Stimulated activated CD8-positive, alpha-beta memory T cell treated with anti-CD3 and anti-CD28 coated beads, Interleukin-7, amount 100 ng/mL, for 24 hours (primary cell): ENCODE measurements at places on chromosomes 7 and 10.

- no peak for DNase-seq
Measured at GRCh38 chr10:131767716-131768115, 133.1 kb upstream of the PPP2R2D start.

DNA sequence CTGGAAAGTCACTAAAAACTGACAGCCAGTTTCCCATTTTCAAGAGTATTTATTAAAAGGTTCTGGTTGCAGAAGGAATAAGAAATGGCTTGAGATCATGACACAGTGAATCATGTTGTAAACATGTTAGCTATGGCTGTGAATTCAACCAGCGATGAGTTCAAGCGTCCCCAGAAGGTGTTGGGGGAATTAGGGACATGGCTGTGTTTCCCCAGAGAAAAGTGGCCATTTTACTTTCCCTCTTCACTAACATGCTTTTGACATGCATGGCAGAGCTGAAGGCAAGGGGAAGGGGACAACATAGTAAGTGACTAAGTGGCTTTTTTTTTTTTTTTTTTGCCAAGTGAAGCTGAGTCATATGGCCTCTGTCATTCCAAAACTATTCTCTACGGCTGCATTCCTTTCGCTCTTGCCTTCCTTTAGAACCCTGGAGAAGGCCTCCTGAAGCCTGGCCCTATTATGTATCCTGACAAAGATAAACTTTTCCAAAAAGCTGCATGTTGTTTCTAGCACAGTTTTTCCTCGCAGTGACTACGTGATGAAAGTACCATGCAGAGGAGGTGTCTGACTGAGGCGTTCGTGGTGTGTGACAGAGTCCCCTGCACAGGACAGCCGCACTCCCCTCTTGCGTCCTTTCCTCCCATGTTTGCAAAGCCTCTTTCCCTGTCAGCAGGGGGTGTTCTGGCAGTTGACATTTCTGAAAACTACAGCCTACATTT is 46.9 kb downstream of the EGFR start:
- DNase-seq, result no peak

DNA sequence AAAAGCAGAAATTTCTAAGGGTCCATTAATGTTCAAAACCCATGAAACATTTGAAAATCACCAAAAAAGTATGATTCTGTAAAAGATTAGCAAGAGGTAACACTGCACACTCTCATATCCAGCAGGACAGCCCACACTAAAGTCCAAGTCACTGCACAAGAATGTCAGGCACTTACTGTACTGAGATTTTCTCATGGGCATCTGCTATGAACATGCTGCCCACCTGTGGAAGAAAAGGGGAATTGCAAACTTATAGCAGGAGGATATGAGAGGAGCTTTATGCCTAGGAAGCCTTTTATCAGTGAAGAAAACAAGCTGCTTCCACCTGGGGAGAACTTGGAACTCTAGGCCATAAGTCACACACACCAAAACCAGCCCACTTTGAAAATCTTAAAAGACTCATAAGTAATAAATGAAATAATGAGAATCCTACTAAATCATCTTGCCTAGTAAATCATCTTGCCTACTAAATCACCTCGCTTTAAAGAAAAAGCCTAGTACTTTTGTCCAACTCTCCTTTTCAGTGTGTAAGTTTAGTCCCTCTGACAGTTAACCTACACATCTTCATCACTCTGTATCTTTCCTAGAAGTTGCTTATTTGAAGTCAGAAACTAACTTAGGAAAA is 46.1 kb downstream of the ARMH3 start:
- DNase-seq, result no peak

GRCh38 chr7:158645842-158646241 is 58.2 kb upstream of the PTPRN2 start:
- no peak for DNase-seq

GRCh38 chr10:102511583-102512274 is 8.0 kb downstream of the SUFU start:
- no peak for DNase-seq

DNA sequence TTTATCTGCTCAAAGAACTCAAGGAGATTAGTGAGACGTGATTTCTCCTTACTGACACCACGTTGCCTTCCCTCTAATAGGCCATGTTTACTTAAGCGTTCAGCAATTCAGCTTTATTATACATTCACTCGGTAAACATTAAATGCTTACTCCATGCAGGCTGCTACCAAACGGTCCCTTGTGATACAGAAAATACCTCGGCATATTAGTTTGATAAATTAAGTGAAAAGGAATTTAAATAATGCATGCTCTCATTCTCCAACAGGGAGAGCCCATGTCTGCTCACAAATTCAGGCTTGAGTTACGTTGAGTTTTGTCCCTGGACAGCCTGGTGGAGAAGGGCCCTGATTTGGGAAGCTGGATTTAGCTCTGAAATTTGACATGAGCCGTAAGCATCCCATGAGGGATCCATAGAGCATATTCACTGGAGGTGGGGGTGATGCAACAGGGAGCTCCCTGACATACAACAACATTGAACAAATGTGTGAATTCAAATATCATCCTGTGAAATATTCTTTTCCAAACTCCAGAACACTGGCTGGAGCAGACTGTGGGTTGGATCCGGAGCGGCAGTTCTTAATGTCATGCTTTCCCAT is 86.3 kb downstream of the TBXAS1 start:
- no peak for DNase-seq

- no peak for DNase-seq
Measured at GRCh38 chr10:21289271-21289670, 236.2 kb downstream of the SKIDA1 start.

DNA sequence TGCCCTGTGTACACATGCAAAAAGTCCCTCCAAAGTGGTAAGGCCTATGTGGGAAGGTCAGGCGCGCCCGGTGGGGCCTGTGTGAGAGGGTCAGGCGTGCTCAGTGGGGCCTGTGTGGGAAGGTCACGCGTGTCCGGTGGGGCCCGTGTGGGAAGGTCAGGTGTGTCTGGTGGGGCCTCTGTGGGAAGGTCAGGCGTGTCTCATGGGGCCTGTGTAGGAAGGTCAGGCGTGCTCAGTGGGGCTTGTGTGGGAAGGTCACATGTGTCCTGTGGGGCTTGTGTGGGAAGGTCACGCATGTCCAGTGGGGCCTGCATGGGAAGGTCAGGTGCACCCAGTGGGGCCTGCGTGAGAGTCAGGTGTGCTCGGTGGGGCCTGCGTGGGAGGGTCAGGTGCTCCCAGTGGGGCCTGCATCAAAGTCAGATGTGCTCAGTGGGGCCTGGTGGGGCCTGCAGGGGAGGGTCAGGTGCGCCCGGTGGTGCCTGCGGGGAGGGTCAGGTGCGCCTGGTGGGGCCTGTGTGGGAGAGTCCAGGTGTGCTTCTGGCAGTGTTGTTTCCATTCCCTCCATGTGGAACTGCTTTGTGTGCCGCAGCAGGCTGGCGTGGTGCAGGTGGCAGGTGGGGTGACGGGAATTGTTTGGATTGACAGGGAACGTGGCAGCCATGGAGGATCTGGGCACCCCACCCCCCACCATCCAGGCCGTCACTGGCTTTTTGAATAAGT is 15.4 kb downstream of the LRRC27 start:
- no peak for DNase-seq

- DNase-seq, result no peak
Measured at GRCh38 chr7:45689011-45689796, 115.0 kb downstream of the ADCY1 start.

GRCh38 chr10:71921324-71922027 is 42.7 kb upstream of the CHST3 start:
- no peak for DNase-seq

DNA sequence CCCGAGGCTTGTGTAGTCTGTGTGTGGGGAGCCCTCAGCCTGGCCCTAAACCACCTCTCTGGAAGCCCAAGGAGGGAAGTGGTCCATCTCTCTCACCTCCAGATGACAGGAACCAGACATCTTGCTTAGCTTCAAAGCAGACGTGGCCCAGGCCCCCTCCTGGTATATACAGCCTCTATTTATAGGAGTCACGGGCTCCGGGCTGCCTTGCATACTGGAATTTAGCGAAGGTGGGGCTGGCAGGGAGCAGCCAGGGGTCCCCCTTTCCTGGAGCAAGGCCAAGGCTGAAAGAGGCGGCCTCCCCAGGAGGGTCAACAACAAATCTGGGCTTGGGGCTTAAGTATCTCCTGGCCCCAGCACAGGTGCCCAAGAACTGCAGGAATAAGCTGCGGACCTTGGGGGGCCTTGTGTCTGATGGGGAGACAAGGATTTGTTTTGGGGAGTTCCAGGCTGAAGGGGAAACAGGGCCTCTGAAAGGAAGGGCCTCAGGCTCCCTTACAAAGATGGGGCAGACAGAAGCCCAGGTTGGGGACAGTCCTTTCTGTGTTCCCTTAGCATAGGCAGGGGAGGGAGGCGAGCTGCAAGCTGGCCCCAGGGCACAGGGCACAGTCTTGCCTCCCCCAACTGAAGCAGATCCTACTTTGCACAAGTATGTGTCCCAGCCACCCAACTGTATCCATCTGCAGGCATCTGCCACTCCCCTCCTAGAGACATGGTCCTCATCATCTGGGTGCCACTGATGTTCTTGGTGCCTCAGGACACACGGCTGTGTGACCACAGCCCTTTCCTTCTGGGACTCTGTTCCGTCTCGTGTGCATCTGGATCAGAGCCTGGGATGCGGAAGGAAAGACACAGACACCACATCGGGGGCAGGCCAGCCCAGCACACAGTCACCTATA is 11.9 kb downstream of the ZCCHC24 start:
- DNase-seq, result no peak

GRCh38 chr7:130923930-130924329 is 189.9 kb upstream of the KLF14 start:
- no peak for DNase-seq

DNA sequence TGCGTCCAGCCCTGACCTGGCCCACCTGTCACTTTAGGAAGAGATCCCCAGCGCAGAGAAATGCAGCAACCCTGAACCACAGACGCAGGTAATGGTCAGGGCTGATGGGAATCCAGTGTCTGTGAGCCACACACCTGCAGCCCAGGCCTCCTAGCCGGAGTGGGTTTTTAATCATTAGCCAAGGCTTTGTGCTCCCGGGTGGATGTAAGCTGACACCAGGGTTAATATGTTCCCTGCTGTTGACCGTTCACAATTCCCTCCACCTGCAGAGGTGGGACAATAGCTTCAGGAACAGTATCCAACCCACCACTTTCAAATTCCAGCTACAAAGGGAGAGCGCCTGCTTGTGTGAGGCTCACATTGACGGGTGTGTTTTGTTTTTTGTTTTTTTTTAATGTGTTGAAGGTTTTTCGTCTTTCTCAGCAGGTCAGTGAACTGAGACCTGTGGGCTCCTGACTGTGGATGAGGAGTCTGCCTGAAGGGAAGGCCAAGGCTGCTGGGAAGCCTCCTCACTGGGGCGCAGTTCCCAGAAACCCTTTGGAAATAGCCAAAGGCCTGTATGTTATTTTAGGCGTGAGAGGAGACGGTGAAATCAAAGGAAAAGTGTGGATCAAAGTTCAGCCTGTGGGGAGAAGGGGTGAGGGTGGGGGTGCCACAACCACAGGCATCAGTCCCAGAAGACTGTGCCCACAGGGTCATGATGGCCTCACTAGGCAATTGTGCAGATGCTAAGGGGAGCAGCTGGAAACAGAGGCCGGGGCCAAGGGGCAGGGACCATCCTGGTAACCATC is 111.1 kb downstream of the TNS3 start:
- DNase-seq, result no peak

GRCh38 chr10:100413173-100413572 is 49.6 kb upstream of the WNT8B start:
- no peak for DNase-seq

DNA sequence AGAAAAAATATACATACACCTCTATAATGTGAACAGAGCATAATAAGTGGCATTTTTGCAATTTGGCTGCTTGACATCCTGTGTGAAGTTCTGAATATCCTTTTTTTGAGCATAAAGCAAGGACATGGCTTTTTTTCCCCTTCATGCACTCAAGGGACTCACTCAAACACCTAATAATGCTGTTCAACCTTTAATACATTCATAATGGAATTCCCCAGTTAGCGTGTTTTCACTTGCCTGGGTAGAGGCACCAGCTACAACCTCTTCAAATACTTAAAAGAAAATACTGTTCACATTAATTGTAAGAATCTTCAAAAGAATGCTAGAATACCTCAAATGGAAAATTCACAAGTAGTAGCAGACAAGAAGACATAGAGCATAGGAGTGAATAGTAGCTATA is 316.8 kb downstream of the PCDH15 start:
- no peak for DNase-seq

- no peak for DNase-seq
Measured at GRCh38 chr7:110750931-110751605, 339.9 kb upstream of the LRRN3 start.

DNA sequence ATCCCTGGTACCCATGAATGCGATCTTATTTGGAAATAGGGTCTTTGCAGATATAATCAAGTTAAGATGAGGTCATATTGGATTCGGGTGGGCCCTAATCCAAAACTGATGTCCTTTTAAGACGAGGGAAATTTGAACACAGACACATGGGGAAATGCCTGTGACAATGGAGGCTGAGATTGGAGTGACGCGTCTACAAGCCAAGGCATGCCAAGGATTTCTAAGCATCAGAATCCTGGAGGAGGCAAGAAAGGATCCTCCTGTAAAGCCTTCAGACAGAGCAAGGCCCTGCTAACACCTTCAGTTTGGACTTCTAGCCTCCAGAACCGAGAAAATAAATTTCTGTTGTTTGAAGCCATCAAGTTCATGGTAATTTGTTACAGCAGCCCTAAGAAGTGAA is 18.5 kb downstream of the PARP12 start:
- DNase-seq, result no peak

- DNase-seq, result no peak
Measured at GRCh38 chr10:3635697-3636096, 149.3 kb downstream of the KLF6 start.

- DNase-seq, result no peak
Measured at GRCh38 chr10:113023017-113023416, 73.0 kb downstream of the TCF7L2 start.

- no peak for DNase-seq
Measured at GRCh38 chr10:71314028-71314693, 4.9 kb upstream of the SLC29A3 start.

GRCh38 chr7:26369593-26369992 is 77.9 kb downstream of the SNX10 start:
- DNase-seq, result no peak

DNA sequence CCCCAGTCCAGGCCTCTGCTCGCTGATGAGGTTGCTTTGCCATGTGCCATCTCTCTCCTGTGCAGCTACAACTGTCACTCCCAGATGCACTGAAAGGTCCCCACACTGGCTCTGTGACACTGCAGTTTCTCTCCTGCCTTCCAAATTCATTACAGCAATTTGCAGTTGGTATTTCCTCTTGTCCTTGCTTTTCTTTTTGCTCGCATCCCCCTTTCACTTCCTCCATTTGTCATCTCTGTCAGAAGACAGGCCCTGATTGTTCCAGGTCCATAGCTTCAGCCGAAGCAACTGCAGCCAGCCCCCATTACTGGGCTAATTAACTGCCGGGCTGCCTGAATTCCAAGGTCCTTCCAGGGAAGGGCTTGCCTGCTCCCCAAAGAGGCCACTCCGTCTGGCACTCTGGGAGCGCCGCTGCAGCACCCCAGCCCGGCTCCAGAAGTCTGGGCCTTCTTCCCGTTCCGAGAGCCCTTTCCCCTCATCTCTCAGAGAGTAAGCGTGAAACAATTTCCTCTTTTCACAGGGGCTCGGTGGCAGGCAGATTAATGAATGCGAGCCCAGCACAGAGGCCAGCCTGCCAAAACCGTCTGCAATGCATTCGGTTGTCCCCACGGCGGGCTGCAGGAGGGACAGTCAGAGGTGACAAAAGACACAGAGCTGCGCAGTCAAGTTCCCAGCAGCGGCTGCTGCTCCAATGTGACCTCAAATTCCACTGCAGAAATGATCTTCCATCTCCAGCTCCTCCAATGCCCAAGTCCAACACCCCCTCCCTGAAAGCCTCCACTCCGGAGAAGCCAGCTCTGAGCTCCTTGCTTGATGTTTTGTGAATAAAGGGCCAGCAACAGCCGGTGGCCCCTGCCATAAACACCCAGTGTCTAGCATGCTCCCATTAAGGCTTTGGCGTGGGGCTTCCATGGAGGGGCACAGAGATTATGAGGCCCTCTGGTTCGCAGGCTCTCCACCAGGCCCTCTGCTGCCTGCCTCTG is 279.4 kb upstream of the HABP2 start:
- DNase-seq, result no peak
